ENCODE measurements at places on chromosomes 12 and 14. TPM values are rescaled to one million over a fixed set of nuclear protein-coding genes. Genes with fewer than 3 reads are reported as not detected.

DNA sequence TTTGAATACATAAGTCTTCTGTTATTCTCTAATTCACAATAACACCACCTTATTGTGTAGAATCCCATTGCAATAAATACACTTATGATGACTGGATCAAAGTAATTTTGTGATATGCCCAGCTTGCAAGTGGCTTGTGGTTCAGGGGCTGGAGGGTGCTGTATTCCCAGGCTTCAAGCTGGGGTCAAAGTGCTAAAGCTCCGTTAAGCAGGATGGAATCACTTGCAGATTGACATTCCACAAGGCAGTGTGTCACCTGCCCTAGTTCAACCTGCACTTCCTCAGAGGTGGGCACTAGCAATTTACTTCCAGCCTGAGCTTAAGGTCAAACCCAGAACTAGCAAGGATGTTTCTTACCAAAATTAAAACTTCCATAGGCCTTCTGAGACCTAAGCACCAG lies 166.6 kb downstream of the SSPN start:
- no peaks in the 10 kb centered on the region for H3K4me1 ChIP-seq
- peaks cover 3% of the 10 kb centered on the region for H3K36me3 ChIP-seq
- H3K4me3 ChIP-seq = no peak overlapping the region
- DNase-seq = no peak

GRCh38 chr12:67919406-67919805 lies 69.8 kb upstream of the IFNG-AS1 start:
- DNase-seq = no peak
- no peaks in the 10 kb centered on the region for H3K36me3 ChIP-seq
- H3K4me3 ChIP-seq = no peak overlapping the region
- H3K27ac ChIP-seq = no peak overlapping the region
- H3K27me3 ChIP-seq = peaks cover 3% of the 10 kb centered on the region
- peaks cover 10% of the 10 kb centered on the region for H3K4me1 ChIP-seq

The RAN gene
- total RNA-seq = 685 TPM

GRCh38 chr12:131597333-131597732 lies 113.6 kb upstream of the SFSWAP start:
- no peaks in the 10 kb centered on the region for H3K36me3 ChIP-seq
- no peaks in the 10 kb centered on the region for H3K4me1 ChIP-seq
- peaks cover 11% of the 10 kb centered on the region for H3K27me3 ChIP-seq
- no peak overlapping the region for H3K4me3 ChIP-seq
- DNase-seq = no peak
- H3K27ac ChIP-seq = no peak overlapping the region

DNA sequence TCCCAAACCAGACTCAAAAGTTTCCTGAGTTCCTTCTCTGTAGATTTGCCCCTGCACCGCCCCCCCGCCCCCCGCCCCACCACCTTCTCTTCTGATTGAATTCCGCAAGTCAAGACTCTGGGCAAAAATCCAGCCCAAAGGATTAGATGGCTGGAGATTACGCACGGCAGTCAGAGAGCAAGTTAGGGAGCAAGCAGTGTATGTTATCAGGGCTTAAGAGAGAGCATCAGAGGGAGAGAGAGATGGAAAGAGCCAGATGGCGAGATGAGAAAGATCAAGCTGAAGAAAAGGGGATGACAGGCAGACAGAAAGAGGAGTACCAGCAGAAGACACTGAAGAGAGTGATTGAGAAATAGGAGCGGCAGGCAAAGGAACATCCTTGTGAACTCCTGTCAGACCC lies 13.9 kb upstream of the ANKRD33 start:
- DNase-seq = no peak
- H3K36me3 ChIP-seq = peaks cover 3% of the 10 kb centered on the region
- peaks cover 10% of the 10 kb centered on the region for H3K4me1 ChIP-seq
- peaks cover 5% of the 10 kb centered on the region for H3K27me3 ChIP-seq

DNA sequence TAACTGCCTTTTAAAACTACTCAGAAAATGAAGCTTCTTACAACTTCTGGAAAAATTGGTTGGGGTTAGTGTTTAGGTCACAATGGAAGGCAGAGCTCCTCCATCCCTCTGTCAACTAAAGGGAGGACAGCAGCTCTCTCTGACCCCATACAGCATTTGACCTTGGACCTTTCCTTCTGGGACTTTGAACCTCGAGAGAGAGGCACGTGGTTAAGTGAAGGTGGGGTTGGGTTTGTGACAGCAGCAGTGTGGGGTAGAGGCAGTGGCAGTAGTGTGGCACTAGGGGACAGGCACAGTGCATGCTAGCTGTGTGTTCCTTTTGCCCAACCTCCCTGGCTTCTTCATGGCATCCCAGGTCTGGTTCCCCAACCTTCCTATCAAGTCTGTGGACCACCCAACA lies 9.4 kb upstream of the C12orf75 start:
- peaks cover 3% of the 10 kb centered on the region for H3K36me3 ChIP-seq
- DNase-seq = no peak
- no peak overlapping the region for H3K4me3 ChIP-seq
- no peaks in the 10 kb centered on the region for H3K4me1 ChIP-seq
- H3K27ac ChIP-seq = no peak overlapping the region
- H3K27me3 ChIP-seq = peaks cover 7% of the 10 kb centered on the region

- DNase-seq = peak; percentile 31
- H3K4me3 ChIP-seq = no peak overlapping the region
- no peak overlapping the region for H3K27ac ChIP-seq
- H3K4me1 ChIP-seq = no peaks in the 10 kb centered on the region
- no peaks in the 10 kb centered on the region for H3K27me3 ChIP-seq
- no peaks in the 10 kb centered on the region for H3K36me3 ChIP-seq
Observed at GRCh38 chr14:46344327-46344937, 307.1 kb downstream of the RPL10L start.

The ARID2 gene
- total RNA-seq = 46.3 TPM

DNA sequence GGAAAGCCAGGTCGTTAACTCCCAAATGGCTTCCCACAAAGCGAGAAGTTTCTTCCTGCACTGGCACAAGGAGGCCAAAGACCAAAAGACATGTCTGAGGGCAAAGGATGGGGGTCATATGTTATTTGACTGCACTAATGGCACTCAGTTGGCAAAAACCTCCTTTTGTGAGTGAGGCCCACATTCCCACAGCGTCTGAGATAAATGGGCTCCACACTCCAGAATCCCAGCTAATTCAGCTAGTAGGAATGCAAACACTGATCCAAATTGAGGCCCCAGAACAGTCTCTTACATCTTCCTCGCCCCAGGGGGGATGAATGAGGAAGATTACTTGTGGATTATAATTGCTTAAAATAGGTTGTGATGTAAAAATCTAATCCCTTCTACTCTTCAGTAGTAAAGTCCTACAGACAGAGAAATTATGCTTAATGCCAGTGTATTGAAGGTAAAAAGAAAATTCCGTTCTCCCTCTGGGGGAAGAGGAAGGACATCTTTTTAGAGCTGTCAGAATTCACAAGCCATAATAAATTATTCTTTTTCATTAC lies 86.4 kb upstream of the PIWIL1 start:
- DNase-seq = no peak
- H3K27me3 ChIP-seq = peaks cover 4% of the 10 kb centered on the region
- H3K27ac ChIP-seq = no peak overlapping the region
- H3K36me3 ChIP-seq = peaks cover 13% of the 10 kb centered on the region
- no peak overlapping the region for H3K4me3 ChIP-seq

GRCh38 chr12:18340786-18341185 lies 79.5 kb downstream of the PIK3C2G start:
- H3K36me3 ChIP-seq = no peaks in the 10 kb centered on the region
- no peak overlapping the region for H3K27ac ChIP-seq
- peaks cover 18% of the 10 kb centered on the region for H3K4me1 ChIP-seq
- no peak overlapping the region for H3K4me3 ChIP-seq

The IL23A gene
- total RNA-seq = 0.80 TPM

The CDKL1 gene
- total RNA-seq = 19.0 TPM

Measured in endothelial cell (in vitro differentiated cells).